ENCODE measurements at places on chromosomes 2 and 18.

DNA sequence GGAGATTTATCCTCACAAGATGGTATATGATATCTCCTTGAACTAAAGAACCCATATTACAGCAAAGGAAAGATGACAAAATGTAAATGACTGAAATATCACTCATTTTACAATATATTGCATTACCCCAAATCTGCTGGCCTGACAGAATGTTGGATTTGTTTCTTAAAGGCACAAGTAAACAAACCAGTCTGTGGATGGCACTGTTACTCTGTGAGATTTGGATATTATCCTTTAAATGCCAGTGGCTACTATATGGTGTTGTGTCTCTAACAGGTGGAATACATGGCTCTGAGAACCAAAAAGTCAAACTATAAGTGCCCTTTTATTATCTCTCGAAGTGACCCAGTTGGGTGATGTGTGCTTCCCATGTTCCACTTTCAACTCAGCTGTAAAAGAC, 125.7 kb downstream of the PDE1A start:
- DNase-seq: no peak

- DNase-seq: no peak
Measured at GRCh38 chr2:187165936-187166610, 282.0 kb downstream of the CALCRL start.

- no peak for DNase-seq
Measured at GRCh38 chr2:69036926-69037325, 23.9 kb downstream of the ANTXR1 start.

GRCh38 chr2:231711677-231712450, 3.5 kb downstream of the PTMA start:
- no peak for DNase-seq

GRCh38 chr18:36281936-36282335, 15.6 kb upstream of the FHOD3 start:
- peak; percentile 30 for DNase-seq

DNA sequence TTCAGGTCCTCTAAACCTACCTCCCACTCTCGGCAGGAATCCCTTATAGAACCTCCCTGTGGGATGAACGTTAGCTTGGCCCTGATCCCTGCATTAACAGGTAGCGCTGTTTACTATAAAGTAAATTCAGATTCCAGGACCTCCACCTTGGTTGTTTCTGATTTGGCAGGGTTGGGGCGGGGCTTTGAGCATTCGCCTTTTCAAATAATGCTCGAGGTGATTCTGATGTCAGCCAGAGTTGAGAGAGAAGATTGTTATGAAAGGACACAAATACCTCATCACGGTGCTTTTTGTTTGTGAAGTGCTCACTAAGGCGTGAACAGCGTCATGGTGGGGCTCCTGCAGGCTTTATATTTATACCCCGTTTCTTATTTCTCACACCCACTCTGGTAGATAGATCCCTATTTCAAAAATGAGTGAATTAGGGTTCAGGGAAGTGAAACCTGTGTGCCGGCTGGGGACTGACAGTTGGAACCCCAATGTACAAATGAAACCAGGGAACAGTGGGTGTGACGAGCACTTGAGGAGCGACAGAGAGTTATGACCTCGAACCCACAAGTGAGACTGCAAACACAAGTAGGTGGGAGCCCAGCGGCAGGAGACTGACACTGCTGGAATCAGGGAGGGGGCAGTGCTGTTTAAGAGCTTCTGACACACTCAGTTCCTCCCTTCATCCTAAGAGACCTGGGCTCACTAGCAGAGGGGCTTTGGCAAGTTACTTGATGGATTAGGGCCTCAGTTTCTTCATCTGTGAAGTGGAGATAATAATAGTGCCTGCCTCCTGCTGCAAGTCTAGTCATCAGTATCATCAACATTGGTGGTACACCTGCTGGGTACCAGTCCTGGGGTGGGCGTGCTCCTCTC, 14.2 kb upstream of the CXCR4 start:
- DNase-seq: peak; percentile 79

DNA sequence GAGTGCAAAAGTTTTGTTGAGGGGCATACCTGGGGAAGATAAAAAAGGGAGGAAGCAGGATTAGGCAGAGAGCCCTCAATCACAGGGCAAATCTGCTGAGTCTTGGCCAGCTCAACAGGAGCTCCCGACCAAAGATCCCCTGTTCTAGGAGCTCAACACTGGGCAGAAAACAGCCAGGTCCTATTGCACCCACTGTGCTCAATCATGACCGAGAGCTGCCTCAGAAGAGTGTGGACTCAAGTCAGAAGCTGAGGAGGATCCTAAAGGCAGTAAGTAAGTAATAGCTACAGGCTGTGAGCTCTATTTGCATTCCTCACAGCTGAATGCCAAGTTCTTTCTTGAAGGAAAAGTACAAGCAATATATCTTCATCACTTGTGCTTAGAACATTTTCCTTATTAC, 334.4 kb upstream of the NRP2 start:
- DNase-seq: no peak

DNA sequence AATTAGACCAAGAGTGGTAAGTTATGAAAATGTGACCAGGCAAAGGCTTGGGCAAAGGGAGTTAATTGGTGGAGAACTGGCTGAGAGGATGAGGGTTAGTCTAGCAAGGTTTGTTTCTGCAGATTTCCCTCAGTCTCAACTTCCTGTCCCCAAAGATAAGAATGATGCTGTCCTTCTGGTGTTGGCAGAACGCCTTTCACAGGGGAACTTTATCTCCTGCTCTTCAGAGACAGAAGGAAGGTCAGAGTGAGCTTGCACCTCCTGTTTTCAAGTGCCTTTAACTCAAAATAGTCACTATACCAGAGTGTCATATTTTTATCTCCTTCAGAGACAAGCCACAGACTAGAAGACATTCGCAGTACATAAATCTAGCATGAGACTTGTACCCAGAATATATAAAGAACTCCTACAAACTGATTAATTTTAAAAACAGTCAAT, 95.7 kb downstream of the TEX51 start:
- DNase-seq: no peak

GRCh38 chr18:61554117-61554776, 221.0 kb downstream of the CDH20 start:
- DNase-seq: no peak

- peak; percentile 9 for DNase-seq
Measured at GRCh38 chr2:77228391-77228790, 293.8 kb downstream of the LRRTM4 start.

DNA sequence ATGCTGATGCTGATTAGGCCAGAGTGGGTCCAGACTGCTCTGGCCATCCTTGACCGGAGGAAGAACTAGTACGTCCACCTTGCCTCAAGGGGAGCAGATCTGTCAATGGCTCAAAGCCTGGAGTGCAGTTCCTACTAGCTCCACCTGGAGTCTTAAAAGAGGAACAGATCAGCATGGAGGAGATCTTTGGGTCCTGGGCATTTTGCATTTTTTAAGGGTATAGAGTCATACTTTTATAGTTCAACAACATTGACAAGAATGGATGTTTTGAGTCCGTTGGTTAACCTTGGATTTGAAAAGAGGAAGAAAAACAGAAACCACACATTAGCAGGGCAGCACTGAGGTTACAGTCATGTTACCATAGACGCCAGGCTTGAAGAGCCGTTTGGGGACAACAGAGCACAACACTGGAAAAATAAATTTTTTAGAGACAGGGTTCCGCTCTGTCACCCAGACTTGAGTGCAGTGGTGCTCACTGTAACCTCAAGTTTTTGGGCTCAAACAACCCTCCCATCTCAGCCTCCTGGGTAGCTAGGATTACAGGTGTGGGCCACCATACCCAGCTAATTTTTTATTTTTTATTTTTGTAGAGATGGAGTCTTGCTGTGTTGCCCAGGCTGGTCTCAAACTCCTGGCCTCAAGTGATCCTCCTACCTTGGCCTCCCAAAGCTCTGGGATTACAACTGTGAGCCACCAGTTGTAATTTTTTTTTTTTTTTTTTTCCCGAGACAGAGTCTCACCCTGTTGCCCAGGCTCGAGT, 78.5 kb downstream of the PRKCE start:
- DNase-seq: no peak

DNA sequence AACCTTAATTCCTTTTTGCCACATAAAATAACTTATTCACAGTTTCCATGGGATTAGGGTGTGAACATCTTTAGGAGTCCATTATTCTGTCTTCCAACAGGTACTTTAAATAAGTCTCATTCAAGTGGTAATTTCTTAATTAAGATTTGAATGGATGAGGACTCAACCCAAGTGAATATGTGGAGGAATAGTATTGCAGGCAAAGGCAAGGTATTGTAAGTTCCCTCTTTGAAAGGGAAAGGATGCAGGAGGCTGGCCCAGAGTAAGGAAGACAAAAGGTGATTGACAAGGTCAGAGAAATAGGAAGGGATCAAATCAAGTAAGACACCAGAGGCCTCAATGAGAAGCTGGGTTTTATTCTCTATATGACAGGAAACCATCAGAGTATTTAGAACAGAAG, 238.2 kb upstream of the RBMS1 start:
- DNase-seq: no peak

- no peak for DNase-seq
Measured at GRCh38 chr2:172726172-172726735, 9.4 kb upstream of the RAPGEF4 start.

DNA sequence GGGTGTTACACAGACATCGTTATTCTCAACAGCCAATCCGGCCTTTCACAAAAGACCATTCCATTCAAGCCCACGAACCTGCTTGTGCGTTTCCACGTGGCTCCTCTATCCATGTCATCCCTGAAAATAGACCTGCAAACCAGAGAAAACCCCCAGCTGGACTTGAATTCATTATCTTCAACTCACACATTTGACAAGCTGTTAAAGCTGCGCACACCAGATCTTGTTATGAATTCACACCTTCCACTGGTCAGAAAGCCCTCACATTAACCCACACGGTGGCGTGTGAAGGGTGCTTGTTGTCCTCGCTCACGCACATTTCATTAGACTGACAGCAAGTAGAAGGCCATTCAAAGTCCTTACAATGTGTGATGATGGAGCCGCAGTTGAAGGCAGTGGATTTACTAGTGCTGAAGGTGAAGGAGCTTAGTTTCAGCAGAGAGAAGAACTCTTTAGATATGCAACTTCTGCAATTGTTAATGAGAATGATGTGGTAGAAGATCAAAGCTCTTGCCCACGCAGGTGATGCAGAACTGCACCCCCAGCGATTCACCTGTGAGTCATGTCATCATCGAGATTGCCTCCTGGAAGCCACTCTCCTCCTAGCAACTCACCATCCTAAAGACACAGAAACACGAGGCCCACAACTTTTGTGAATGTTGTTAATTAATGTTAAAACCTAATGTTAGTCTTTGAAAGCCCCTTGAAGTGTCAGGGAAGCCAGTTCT, 224.8 kb upstream of the SOX11 start:
- no peak for DNase-seq

DNA sequence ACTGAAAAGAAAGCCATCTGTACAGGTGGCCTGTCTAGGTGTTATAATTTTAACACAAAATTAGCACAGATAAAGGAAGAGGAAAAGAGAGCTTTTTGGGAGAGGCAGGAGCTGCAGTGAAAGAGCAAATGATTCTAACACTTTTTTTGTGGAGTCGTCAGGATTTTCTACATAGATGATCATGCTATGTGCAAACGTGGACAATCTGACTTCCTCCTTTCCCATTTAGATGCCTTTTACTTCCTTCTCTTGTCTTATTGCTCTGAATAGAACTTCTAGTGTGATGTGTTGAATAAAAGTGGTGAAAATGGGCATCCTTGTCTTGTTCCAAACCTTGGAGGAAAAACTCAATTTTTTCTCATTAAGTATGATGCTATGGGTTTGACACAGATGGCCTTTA, 334.5 kb downstream of the NBAS start:
- DNase-seq: no peak

DNA sequence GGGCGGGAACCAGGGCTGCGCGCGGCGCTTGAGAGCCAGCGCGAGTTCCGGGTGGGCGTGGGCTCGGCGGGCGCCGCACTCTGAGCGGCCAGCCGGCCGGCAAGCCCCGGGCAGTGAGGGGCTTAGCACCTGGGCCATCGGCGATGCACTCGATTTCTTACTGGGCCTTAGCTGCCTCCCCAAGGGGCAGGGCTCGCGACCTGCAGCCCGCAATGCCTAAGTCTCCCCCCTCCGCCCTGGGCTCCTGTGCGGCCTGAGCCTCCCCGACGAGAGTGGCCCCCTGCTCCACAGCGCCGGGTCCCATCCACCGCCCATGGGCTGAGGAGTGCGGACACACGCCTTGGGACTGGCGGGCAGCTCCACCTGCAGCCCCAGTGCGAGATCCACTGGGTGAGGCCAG, 36.5 kb upstream of the MAP2 start:
- no peak for DNase-seq

DNA sequence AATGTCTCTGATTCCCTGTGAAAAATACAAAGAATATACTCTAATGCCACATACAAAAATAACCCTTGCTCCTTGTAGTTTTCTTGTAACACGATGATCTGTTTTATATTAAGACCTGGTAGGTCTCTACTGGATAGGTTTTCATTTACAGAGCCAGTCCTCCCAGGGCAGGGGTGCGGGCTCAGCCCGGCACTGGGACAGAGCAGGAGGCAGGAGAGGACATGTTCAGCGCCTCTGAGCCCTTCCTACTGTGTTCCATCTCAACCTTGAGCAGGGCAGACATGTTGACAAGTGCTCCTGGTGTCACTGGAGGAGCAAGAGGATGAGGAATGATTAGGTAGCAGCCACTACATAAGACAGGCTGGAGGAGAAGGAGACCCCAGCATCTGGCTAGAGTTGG, 335.5 kb downstream of the INSIG2 start:
- DNase-seq: no peak

DNA sequence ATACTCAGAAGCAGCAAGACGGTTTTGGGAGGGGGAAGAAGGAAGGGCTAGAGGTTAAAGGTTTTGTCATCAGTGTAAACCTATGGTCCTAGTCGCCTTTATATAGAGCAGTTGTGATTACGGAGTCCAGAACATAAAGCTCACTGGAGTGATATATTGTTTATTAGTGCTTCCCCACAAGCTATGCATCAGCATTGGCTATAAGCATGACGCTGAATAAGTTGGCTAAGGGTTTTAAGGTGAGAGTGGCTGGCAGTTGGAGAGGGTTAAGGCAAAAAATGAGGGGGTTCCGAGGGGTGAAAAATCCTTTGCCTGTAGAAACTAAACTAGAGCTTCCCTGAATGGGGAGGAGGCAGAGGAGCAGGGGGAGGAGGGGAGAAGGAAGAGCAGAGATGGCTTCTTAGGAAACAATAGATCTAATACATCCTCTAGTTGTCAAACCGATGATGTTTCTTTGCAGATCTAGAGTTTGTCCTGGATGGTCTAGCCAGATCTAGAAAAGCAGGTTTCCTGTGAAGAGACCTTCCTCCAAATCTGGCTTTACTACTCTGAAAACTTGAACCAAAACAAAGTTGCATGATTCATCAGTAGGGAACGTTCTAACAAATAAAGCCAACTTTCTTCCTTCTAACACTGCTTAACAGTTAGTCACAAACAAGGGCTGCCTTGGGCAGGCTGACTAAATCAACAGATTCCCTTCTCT, 2.5 kb downstream of the KLF7 start:
- DNase-seq: no peak

- no peak for DNase-seq
Measured at GRCh38 chr2:223545830-223546229, 56.3 kb downstream of the SCG2 start.
